ENCODE measurements at places on chromosomes 3 and 15.

DNA sequence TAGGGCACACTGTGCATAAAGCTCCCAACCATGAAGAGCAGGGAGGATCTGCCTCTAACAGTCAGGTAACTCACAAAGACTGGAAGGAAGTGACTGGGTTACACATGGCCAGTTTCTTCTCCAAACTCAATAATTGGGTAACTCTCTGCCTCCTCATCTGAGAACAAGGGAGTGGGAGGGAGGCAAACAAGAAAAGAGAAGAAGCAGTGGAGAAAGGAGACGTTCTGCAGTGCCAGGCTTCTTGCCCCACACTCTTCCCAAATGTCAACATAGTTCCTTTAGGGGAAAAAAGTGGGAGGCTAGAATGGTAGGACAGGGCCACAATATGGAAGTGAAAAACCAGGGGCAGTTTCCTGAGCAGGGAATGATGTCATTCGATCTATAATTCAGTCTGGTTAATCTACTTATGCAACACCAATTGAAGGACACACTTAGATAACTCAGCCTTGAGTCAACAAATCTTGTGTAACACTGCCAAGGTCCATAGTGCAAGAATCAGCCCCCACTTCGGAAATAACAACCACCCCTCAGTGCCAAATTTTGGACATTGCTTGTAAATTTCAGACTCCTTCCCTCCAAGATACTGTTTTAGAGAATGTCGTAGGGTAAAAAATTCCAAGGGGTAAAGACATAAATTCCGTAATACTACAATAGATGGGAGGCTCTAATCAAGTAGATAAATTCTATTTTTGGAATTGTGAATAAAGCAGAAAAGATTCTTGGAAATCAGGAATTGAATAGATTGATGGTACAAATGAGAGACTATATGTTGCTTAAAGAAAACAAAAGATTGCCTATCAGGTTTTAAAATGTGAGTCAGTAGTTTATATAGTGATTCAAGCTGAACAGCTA is 143.0 kb downstream of the LPP start:
- no peak for DNase-seq

GRCh38 chr15:40847223-40847961 is 3.5 kb downstream of the SPINT1 start:
- no peak for DNase-seq

- no peak for DNase-seq
These were observed 446.0 kb downstream of the GRM7 start for GRCh38 chr3:7306901-7307300.

DNA sequence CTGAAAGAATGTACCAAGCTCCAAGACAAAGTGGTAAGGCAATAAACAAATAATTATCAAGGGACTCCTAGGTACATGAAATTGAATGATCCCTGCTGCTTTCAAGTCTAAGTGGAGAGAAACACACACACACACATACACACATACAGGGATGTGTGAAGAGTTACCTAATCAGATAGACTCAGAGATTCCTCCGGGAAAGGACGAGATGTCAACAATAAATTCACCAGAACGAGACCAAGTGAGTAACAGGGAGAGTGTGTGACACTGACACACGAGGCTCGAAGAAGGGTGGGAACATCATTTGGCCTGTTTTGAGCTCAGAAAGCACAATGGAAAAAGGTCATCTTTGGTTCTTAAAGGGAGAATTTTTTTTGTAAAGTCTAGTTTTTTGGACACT is 13.4 kb downstream of the LRIG1 start:
- no peak for DNase-seq

DNA sequence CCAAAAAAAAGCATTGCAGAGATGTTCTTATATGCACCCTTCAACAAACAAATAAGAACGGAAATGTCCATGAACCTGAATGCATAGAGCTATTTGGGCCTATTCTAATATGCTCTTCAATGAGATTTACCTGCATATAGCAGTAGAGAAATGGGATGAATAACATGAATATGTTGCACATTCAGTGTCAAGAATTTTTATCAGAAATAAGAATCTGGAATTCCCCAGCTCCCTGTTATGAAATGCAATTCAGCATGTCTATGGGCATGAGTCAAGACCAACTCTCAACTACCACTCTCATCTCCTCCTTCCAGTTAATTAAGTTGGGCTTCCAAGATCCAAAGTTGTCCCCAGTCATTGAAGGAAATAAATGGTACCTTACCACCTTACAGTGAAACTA is 133.7 kb upstream of the ALCAM start:
- DNase-seq = no peak
